ENCODE measurements at places on chromosomes 12 and 14.

DNA sequence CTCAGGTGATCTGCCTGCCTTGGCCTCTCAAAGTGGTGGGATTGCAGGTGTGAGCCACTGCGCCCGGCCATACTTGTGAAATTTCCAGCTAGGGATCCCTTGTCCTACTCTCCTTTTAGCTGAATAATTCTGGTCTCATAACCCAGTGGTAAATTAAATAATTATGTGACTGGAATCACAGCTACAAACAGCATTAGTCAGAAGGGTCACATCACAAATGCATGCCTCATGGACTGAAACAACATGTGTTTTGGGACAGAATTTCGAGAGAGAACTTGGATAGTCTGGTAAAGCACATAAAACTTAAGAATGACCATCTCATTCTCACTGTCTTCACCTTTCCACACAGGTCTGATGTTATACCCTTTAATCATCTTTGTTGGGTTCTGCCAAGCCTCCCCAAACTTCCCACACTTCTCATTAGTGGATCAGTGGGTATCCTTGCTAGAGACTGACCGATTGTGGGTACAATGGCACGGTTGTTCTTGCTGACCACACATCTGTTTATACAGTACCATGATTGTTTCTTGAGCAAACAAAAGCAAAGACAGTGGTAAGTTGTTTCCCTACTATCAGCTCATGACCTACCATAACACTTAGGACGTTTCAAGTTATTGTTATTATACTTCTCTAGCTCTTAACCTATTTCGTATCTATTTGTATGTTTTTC lies 5.1 kb downstream of the GPRC5D start:
- DNase-seq, result no peak

GRCh38 chr14:33280646-33281045 lies 342.0 kb downstream of the NPAS3 start:
- no peak for DNase-seq

- no peak for DNase-seq
These were observed 310.4 kb downstream of the KCNH5 start for GRCh38 chr14:62734831-62735230.

GRCh38 chr12:6226002-6226678 lies 25.9 kb downstream of the CD9 start:
- no peak for DNase-seq

DNA sequence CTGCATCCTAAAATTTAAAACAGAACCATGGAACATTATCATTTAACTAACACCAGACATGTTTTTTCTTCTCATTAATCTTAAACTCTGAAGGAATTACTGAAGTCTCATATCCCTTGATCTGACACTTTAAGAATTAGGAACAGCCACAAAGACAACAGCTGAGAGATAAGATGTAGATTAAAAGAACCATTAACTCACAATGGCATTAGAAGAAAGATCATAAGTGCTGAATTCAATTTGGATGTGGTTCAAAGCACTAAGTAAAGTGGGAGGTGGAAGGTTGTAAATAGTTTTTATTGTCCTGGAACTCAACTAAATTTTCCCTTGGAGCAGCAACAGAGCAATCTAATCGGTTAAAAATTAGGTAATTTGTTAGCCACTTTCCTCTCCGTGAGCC lies 199.0 kb upstream of the ATP2B1 start:
- peak; percentile 36 for DNase-seq

- DNase-seq, result no peak
These were observed 29.5 kb downstream of the FOXA1 start for GRCh38 chr14:37565550-37565949.

DNA sequence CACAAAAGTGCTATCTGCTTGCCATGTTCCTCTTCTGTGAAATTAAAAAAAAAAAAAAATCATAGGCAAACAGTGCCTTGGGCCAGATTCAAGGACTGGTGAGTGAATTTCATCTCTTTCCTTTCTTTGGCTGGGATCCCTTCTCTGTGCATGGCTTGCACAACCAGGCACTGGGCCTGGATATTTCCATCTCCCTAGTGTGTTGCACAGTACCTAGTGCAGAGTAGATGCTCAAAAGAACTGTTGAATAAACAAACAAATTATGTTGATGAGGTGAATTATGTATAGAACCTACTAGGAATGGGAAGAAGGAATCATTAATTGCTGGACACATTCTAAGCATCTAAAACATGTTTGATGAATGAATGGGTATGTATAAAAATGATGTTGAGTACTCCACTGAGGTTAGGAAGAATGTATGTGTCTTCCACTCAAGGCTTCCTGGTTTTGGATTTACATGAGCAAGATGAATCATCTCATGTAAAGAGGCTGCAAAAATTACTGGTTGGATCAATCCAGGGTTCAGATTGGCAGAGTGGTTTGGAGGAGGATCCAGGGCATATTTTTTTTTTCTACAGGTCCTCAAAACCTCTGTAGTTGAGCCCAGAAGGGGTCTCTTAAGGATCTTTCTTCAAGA lies 93.2 kb downstream of the EMP1 start:
- DNase-seq, result no peak

DNA sequence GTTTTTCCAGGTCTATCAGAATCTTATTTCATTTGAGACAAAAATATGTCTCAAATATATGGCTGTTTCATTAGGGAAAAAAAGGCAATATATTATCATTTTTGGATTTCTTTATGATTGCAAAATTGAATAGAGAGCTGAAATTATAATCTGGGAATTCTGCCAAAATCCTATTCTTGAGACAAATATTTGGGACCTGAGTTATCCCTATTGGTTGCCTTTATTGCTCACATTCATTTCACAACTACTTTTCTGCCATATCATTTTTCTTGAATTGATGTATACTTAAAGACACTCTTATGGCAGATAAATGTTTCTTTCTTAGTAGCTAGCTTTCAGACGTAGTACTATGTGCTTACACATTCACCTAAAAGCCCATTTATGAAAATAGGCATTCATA lies 241.6 kb upstream of the NOVA1 start:
- DNase-seq, result no peak

DNA sequence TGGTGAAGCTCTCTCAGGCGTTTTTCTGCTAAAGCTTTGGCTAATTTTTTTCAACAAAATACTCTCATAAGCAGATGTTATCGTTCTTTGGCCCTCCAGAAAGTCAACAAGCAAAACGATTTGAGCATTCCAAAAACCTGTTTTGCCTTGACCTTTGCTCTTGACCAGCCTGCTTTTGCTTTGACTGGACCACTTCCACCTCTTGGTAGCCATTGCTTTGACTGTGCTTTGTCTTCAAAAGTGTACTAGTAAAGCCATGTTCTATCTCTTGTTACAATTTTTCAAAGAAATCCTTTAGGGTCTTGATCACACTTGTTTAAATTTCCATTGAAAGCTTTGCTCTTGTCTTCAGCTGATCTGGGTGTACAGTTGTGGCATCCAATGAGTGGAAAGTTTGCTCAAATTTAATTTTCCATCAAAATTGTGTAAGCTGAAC lies 10.7 kb upstream of the ARID4A start:
- no peak for DNase-seq

DNA sequence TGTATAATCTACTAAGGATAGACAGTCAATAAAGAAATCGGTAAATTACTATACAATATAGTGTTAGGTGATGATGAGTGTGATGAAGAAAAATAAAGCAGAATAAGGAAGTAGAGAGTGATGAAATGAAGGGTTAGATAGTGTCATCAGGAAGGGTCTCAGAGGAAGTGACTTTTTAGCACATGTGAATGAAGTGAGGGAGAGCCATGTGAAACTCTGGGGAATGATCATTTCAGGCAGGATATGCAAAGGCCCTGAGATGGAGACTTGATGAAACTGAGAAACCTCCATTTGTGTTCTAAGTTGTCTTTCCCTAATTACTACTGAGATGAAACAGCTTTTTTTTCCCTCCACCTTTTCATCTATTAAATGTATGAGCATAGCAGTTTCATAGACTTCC lies 19.4 kb upstream of the GNPTAB start:
- no peak for DNase-seq

- no peak for DNase-seq
These were observed 76.8 kb downstream of the RIC8B start for GRCh38 chr12:106851306-106851705.

- no peak for DNase-seq
These were observed 65.5 kb downstream of the C12orf56 start for GRCh38 chr12:64325055-64325454.

DNA sequence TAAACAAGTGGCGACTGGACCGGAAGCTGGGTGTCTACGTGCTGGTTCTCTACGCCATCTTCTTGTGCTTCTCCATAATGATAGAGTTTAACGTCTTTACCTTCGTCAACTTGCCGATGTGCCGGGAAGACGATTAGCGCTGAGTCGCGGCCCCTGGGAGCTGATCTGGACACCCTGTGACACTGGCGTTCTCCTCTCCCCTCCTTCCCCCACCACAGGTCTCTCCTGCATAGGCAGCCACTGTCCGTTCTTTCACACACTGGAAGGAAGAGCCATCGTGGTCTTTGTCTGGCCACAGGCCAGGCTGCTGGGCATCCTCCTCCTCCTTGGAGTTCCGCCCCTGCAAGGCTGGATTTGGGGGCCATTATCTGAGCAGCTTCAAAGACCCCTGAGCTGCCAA lies 20.1 kb upstream of the RIN3 start:
- DNase-seq, result no peak

DNA sequence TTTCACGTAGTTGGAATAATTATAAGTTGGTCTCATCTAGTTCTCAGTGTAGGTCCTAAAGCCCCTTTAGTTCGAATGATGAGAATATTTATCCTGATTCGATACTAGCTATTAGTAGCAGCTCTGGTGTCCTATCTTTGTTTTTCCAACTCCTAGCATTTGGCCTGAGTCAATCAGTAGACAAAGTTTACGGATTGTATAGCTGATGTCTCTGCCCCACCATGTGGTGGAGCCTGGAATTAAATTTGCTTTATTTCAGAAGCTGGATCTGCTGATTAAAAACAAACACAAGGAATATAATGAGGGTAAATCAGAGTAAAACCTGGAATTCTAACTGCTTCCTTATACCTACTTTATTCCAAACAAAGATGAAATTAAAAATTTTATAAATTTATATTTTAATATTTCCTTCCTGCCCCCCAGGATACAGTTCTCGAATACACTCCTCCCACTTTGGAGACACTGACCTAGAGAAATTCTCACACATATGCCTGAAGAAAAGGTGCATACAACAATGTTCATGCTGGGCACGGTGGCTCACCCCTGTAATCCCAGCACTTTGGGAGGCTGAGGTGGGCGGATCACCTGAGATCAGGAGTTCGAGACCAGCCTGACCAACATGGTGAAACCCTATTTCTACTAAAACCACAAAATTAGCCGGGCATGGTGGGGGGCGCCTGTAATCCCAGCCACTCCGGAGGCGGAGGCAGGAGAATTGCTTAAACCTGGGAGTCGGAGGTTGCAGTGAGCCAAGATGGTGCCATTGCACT lies 7.6 kb upstream of the BRMS1L start:
- DNase-seq, result peak; percentile 60

DNA sequence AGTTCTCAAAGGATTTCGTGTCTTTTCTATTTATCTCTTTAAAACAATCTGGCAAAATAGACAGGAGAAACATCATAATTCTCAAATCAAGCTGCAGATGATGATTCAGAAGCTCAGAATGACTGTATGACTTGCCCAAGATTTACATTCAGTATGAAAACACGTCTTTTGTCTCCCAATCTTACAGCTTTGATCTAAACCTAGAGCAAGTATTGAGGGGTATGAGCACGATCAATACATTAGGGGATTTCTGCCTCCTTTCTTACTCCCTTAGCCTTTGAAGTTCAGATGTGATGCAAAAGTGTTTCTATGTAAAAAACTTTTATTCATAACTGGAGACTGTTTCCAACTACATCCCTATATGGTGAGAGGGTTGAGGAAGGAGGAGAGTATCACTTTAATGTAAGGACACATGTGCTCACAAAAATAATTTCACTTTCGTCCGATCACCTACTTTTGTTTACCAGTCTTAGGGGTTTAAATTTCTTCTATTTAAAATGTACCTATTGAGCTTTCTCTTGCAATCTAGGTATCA lies 454.8 kb downstream of the TMTC2 start:
- no peak for DNase-seq

- no peak for DNase-seq
These were observed 61.5 kb downstream of the TSPAN11 start for GRCh38 chr12:30988086-30988485.

DNA sequence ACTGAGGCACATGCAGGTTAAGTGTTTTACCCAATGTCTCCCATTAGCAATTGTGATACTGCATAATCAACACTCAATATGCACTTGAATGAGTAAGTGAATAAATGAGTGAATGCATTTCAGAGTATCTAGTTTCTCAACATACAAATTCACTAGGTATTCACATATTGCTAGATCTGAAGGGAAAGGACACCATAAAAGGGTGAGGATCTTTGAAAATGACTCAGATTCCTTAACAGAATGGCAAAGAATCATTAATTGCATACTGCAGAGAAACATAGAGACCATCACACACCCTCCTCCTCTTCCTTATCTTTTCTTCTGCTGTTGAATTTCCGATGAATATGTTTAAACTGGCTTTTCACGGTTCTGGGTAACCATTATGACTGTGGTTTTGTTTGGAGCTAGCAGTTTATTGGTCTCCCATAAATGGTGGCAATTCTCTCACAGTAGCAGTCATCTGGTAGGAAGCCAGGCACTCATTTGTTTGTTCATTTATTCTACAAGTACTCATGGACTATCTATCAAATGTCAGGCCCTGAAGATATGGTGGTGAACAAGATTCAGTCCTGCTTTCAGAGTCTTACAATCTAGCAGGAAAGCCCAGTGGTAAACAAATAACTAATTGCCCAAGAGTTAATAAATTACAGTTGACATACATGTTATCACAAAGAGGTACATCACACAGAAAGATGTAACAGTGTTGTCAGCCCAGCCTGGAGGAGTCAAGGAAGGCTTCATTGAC lies 70.2 kb downstream of the LLPH start:
- no peak for DNase-seq

DNA sequence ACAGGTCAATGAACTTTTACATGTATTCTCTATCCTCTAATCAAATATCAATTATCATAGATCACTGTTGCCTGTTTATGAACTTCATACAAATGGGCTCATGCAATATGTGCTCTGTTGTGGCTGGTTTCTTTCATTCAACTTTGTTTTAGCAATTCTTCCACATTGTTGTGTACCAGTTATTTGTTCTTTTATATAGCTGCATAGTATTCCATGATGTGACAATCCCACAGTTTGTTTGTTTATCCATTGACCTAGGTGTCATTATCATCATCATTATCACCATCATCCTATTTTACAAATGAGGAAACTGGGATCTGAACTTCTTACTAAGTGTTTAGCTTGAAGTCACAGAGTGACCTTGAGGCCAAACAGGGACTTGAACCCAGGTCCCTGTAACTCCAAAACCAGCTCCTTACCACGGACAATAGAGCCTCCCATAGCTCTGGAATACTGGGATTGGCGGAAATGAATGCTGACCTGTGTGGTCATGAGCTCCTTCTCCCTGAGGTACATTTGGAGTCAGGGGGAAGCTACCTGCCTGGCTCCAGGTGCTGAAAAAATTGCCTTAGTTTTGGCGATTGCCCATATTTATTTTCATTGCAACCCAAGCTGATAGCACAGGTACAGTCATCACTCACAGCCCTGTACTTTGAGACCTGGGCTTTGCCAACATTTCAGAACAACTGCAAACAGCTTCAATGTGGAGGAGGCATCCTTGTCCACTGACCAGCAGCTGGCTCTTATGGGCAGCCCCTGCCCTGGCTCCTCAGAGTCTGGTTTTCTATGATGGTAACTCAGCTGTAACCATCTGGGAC lies 9.2 kb downstream of the ZFP36L1 start:
- DNase-seq, result no peak

GRCh38 chr12:108802101-108802961 lies 55.1 kb downstream of the SSH1 start:
- no peak for DNase-seq

- DNase-seq, result no peak
These were observed 61.8 kb downstream of the PHLDA1 start for GRCh38 chr12:75969768-75970167.
